ENCODE measurements at places on chromosomes 3 and 15.
A peak's percentile ranks its signal among the peaks of the same experiment; 100 is the strongest.

GRCh38 chr15:90664650-90665287 lies 52.4 kb upstream of the BLM start:
- DNase-seq, result peak; percentile 82

DNA sequence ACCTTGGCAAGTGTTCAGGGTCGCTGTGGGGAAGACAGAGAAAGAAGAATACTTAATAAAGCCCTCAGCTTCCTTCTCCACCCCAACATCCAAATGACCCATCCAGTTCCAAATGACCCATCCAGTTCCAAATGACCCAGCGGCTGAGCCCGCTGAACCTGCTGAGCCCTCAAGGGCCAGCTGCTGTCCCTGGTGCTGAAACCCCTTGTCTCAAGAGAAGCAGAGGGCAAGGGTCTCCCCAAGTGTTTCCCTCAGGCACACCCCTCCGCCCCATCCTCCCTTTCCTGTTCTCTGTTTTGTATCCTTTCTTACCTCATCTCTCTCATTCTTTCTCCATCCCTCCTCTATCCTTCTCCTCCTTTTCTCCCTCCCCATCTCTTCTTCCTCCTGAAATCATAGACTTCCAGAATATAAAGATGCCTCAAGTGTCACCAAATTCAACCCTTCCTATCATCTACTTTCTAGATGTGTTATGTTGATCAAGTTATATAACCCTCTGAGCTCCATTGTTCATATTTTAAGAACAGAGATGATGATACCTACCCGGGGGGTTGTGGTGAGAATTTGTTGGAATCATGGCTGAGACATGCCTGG lies 29.0 kb downstream of the CCDC33 start:
- no peak for DNase-seq

DNA sequence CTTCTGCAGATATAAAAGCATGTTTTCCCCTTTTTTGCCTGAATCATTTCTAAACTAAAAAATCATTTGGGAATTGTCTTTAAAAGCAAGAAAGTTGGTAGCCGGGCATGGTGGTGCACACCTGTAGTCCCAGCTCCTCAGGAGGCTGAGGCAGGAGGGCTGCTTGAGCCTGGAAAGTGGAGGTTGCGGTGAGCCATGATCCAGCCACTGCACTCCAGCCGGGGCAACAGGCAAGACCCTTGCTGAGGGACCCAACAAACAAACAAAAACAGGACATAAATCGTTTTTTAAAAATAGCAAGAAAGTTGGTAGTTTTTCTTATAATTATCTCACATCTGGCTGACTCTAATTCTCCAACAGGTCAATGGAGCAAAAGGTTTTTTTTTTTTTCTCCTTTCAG lies 2.5 kb downstream of the HIGD1A start:
- no peak for DNase-seq

DNA sequence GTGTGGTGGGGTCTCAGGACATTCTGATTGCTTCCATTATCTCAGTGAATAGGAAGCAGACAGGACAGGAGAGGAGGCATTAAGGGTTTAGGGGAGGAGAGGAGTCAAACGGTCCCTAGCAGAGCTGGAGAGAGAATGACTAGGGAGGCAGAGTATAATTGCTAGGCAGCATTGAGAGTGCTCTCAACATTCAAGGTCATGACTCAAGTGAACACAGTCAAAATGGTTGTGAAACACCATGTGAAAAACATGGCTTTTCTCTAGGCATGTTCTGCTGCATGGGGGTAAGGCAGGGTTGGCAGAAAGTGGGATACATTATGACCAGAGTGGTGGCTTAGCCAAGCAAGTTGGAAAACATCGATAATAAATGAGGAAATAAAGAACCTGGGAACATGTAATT lies 19.5 kb upstream of the HRH1 start:
- DNase-seq, result no peak

DNA sequence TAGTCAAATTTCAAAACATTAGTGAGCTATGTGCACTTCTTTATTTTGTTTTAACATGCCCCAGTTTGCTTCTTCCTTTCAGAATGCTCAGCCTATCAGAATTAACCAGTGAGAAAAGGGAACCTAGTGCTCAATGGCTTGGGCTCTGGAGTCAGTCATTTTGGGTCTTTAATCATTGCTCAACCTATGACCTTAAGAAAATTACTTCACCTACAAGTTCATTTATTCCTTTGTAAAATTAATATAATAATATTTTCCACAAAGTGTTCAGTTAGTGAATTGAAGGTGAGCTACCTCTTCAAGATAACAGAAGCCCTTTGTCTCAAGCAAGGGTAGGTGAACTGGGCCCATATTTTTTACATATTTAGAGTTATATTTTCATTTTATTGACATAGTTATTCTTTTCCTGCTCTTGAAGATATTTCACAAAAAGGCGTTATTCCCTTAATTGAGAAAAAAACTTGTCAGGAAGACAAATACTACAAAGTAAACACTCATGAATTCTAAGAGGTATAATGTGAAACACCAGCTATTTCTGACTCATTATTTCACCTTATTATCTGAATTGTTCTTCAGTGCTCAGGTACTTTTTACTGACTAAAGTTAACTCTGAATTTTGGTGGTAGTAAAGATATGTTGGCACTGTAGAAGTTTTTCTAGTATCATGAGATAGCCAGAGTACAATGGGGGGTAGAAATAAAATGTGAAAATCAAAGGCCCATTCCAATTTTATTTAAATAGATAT lies 415.5 kb downstream of the NAALADL2 start:
- DNase-seq, result no peak

- no peak for DNase-seq
These were observed 16.3 kb upstream of the ATP13A3 start for GRCh38 chr3:194503081-194503531.

All from Right ventricle myocardium inferior (tissue), 1 donor.